ENCODE measurements at places on chromosomes 5 and 9.

DNA sequence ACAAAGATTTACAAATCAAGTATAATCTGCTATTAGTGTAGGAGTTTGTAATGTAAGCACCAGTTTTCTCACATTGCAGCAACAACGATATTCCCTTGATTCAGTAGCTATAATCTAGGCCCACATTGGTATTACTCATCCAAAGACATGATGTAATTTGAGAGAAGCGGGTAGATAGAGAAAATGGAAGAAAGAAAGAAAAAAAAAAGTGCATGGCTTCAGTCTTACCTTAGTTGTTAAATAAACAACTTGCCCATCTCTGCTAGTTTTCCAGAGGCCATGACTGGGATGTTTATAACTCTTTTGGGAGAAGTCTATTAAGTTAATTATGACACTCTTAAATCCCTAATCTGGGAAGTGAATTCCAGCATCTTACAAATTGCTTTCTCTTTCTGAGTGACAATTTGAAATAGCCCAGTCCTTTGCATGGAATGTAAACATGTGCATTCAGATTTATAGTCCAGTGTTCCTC lies 2.8 kb downstream of the MELK start:
- DNase-seq, result peak; percentile 56

- DNase-seq, result no peak
Observed at GRCh38 chr9:90552317-90552716, 90.3 kb downstream of the DIRAS2 start.

- no peak for DNase-seq
Observed at GRCh38 chr9:135608999-135609317, 30.4 kb downstream of the GLT6D1 start.

DNA sequence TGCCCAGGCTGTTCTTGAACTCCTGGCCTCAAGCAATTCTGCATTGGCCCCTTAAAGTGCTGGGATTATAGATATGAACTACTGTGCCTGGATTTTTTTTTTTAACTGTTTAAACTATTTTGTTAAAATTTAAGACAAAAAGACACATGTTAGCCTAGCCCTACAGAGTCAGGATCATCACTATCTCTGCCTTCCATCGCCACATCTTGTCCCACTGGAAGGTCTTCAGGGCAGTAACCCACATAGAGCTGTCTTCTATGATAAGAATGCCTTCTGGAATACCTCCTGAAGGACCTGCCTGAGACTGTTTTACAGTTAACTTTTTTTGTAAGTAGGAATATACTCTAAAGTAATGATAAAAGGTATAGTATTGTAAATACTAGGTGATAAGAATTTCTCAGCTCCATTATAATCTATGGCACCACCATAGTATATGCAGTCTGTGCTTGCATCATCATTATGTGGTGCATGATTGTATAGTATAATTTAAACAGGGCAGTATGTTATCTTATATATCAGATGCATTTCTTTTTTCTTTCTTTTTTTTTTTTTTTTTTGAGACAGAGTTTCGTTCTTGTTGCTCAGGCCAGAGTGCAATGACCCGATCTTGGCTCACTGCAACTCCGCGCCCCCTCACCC lies 52.7 kb downstream of the DENND4C start:
- no peak for DNase-seq

- no peak for DNase-seq
Observed at GRCh38 chr9:104774132-104774531, 10.2 kb downstream of the NIPSNAP3B start.

DNA sequence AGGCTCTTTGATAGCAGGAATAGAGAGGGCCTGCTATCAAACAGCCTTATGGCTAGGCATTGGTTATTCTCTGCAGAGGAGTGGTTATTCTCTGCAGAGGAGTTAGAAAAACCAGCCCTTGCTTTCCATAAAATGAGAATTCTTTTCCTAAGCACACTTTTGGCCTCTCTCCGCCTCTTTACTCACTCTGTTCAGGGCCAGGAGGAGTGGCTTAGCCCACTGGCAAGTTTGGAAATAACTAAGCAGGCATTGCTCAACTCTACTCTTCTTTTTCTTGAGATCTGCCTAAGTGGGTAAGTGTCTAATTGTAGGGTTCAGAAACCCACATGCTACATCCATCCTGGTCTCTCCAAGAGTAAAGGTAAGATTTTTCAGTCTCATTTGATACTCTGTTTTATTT lies 341.7 kb downstream of the KIAA0825 start:
- DNase-seq, result peak; percentile 52

DNA sequence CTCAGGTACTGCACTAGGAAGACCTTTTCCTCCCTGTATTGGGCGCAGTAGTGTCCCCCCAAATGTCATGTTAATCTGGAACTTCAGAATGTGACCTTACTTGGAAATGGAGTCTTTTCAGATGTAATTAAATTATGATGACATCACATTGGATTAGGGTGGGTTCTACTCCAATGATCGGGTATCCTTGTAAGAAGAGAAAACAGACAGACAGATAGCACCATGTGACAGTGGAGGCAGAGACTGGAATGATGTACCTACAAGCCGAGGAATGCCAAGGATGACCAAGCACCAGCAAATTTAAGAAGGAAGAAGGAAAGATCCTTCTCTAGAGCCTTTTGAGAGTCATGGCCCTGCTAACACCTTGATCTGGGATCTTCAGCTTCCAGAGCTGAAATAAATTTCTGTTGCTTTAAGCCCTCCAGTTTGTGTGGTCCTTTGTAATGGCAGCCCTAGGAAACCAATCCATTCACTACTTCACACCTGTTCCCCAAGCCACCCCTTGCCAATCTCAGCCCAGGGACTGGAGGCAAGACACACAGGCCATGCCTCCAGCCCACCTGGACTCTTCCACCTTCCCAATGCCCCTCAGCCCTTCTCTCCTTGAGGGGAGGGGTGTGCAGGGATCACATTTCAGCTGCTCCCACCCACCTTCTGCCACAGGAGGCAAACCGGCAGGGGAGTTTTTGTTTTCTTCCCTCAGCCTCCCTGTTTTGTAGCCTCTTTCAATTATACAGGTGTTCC lies 1.6 kb downstream of the CCNJL start:
- no peak for DNase-seq

GRCh38 chr5:176673651-176674583 lies 26.6 kb downstream of the TSPAN17 start:
- no peak for DNase-seq

DNA sequence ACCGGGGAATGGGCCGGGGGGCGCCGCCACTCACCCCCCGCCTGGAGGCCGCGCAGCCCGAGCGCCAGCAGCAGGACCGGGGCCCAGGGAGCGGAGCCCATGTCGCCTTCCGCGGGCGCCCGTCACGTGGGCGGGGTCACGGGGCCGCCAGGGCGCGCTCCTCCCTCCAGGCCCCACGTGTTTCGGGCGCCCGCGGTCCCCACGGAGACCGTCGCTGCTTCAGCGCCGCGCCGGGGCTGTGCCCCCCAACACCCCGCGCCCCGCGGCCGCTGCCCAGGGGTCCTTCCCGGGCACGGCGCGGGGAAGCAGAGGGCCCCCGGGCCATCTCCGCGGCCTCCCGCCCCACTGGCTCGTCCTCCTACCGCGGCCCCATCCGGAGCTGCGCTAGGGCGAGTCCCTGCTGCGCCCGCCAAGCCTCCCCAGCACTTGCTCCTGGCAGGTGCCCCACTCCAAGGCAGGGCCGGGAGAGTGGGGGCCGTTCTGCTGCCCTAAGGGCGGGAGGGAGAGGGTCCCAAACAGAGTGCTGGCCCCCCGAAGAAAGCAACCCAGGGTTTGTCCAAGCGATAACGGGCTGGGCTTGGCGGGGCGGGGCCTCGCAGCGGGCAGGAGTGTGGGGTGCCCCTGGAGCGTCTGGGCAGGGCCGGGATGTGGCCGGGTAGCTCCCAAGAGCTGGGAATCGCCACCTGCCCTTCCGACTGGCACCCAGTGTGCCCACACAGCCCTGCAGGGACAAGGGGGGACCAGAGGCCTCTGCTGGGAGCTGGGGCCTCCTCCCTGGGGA lies at the start of gene DPP7:
DPP7 (minus strand) TSS at position 121 of the 781 bp plus-strand sequence; CDS start at position 101, 20 bp downstream.
- DNase-seq, result peak; percentile 40

DNA sequence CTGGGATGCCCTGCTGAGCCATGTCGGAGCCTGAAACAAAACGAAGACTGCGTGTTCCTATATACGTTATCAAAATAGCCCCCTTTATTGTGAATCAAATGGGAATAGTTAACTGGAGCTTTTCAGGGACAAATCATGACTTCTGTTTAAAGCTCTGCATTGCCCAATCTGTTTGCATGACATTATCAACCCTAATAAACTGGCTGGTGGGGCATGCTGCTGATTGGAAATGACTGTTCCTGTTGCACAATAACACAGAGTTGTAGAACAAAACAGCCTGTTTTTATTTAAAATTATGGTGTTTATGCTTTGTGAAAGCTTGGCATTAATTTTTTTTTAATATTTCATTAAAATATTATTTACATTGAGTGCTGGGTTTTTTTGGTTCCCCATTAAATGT lies 215.5 kb downstream of the TMEM167A start:
- DNase-seq, result peak; percentile 9

Measured in AG10803 (cell line).